ENCODE measurements at places on chromosomes 16 and 17.

DNA sequence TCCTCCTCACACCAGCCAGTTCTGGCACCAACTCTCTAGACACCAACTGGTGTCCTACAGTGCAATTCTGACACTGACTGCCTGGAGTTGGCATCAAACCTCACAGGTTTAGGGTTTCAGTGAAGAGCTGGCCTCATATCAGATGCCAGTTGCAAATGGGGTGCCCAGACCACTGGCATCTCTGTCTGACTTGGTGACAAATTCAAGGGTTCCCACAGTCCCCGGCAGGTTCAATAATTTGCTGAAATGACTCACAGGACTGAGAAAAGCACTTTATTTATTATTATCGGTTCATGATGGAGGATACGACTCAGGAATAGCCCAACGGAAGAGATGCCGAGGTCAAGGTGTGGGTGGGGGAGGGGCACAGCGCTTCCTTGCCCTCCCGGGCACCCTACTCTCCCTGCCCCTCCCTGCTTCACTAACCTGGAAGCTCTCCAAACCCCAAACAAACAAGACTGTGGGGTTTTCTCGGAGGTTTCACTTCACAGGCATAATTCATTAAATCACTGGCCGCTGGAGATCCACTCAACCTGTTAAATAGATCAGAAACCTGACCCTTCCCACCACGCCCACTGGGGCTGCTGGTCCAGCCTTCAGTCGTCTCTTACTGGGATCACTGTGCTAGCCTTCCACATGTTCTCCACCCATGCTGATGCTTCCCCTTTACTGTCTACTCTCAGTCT is 1.7 kb upstream of the NLRP1 start:
- no peak for ATAC-seq

DNA sequence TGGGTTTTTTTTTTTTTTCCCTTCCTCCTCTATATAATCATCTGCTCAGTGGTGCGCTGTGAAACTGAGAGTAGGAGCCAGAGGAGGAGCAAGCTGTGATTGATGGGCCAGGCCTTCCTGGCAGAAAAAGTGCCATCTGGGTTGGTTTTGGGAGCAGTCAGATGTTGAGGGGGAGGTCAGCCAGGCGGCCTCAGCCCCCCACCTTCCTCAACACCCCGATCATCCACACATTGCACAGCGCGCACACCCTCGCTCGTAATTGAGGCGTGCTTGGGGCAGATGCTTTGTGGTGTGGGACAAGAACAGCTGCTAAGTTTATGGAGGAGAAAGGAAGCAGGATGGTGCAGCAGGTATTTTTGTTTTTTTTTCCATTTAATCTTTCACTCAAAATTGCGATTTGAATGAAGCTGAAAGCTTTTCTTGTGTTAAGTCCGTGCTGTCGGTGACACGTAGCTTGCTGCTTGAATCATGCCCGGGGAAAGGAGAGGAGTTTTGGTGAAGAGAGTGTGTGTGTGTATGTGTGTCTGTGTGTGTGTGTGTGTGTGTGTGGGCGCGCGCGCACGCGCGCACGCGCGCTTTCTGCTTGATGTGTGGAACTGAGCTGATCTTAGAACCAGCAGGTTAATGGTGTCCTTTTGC is 177.4 kb downstream of the RBFOX1 start:
- ATAC-seq, result no peak

DNA sequence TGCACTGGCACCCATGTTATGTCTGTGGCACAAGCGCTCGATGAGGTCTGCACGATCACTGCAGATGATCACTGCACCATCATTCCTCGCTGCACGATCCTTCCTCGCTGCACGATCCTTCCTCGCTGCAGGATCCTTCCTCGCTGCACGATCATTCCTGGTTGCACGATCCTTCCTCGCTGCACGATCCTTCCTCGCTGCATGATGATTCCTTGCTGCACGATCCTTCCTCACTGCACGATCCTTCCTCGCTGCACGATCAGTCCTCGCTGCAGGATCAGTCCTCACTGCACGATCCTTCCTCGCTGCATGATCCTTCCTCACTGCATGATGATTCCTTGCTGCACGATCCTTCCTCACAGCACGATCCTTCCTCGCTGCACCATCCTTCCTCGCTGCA is 29.3 kb downstream of the METRNL start:
- no peak for ATAC-seq

DNA sequence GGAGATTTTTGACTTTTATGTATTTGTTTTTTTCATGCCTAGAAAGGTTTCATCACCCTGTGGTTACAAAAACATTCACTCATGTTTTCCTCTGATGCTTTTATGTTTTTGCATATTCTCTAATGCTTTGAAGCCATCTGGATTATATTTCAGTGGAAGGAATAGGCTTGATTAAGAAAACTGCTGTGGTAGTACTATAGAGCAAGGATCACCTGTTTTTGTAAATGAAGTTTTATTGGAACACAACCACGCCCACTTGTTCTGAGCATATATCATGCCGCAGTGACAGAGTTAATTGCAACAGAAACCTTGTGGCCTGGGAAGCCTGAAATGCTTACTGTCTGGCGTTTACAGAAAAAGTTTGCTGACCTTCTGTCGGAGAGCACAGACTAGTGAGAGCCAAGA is 11.5 kb downstream of the COX10 start:
- ATAC-seq, result no peak

DNA sequence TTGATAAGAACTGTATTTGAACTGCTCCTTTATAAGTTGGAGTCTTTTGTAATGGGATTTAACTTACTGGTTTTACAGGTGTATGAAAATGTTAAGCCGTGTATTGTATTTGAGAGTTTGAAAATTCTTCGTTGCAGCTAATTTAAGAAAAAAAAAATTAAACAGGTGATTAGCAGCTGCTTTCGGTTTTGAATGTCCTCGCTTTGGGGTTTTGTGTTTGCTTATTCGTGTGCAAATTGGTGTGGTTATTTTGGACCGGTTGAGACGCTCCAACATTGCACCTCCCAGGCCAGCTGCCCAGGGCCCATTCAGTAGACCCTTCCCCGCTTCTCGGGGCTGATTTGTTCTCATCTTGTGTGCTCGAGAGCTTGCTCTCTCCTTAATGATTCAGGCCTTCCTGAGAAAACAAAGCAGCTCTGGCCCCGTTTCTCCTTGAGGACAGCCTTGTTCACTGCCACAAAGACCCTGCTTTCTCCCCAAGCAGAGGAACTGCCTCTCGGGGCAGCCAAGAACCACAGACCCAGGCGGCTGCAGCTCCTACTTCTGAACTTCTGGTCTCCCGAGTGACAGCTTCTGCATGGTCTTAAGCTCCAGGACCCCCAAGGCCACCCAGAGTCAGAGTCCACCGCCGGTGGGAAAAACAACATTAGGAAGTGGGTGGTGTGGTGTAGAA is 100.5 kb downstream of the MSI2 start:
- peak; percentile 40 for ATAC-seq

- ATAC-seq, result no peak
These were observed 43.0 kb upstream of the ZNF629 start for GRCh38 chr16:30830072-30830417.

DNA sequence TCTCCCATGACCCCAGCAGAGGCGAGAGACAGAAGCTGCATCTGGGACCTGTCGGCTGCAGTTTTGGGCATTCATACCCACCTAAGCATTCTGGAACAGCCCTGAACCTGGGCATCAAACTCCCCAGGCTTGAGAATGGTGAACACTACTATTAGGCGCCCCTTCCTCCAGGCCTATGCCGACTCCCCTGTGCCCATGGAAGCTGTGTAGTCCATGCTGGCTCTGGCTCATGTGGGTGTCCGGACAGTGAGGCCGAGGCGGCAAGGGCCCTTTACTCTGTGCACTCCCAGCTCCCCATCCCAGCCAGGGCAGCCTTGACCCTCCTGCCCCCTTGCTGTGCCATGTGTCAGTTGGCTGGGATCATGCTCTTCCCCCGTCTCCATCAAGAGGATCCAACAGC is 89.0 kb upstream of the TOB1 start:
- no peak for ATAC-seq

DNA sequence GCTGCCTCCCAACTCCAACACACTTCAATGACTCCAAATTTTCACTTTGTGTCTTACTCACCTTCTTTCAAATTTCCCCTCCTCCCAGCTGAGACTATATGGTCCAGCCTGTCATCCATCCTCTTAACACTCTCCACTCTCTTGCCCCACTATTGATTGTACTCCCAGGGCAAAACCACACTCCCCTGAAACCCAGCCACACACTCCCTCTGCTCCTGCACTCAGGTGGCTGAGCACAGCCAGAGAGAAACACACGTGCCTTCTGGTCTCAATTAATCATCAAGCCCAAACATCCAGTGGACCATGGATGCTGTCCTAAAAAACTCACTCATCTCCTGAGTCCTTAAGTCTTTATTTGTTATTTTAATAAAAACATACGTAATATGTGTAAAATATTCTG is 1026.4 kb downstream of the KCNJ18 start:
- no peak for ATAC-seq

GRCh38 chr17:30234964-30235363 is 533 bp downstream of the SLC6A4 start:
- peak; percentile 76 for ATAC-seq

- ATAC-seq, result no peak
These were observed 15.6 kb downstream of the CTRL start for GRCh38 chr16:67915831-67916723.

DNA sequence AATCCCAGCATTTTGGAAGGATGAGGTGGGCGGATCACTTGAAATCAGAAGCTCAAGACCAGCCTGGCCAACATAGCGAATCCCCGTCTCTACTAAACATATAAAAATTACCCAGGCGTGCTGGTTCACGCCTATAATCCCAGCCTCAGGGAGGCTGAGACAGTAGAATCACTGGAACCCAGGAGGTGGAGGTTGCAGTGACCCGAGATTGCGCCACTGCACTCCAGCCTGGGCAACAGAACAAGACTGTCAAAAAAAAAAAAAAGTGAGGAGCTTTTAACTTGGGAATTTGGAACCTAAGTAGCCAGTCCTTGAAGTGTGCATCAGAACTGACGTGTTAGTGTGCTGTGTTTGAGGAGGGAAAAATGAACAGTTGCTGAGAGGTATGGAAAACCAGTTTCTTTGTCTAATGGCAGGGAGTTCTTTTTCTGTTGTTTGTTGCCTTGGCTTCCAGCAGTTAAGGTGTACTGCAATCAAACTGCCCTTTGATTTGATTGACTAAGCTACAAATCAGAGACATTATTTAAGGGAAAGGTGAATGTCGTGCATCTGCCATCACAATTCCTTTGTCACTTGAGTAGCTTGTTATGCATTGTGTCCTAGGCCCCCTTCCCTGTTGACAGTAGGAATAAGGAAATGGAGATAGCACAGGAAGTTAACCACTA is 8.6 kb upstream of the DUSP14 start:
- ATAC-seq, result no peak

DNA sequence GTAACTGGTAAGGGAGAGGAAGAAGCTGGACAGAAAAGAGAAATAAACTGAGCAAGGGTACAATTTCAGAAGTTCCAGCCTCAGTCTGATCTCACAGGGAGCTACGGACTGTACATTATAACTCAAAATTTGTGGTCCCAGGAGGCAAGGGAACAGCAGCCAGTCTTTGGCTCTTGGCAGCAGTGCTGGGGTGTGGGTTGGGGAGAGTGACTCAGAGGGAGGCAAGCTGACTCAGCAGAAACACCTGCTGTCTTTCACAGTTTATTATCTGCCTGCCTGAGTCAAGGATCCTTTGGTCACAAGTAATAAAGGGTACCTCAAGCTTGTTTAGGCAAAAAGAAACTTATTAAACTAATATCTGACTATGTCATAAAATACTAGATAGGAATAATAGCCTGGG is 73.5 kb upstream of the KIF2B start:
- no peak for ATAC-seq

DNA sequence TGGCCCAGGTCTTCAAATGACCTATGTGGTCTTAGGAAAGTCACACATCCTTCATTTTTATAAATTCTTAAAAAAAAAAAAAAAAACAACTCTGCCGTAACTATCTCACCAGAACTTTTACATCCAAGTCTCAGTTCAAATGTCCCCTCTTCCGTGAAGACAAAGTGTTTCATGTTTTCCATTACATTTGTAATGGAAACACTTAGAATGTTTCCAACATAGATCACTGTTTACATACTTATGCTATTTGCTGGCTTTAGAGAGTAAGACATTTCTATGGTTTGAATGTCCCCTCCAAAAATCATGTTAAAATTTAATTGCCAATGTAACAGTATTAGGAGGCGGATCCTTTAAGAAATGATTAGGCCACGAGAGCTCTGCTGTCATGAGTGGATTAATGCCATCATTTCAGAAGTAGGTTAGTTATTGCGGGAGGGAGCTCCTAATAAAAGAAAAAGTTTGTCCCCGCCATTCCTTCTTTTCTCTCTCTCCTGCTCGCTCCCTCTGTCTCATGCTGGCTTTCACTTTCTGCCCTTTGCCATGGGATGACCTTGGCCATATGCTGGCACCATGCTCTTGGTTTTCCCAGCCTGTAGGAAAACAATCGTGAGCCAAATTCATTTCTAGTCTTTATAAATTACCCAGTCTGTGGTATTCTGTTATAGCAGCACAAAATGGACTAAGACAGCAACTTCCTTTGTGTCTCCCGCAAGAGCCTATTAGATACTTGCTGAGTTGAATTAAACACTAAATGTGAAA is 887.8 kb upstream of the SOX9 start:
- ATAC-seq, result no peak

Measured in stimulated activated memory B cell treated with anti-CD40 and anti-IgM and Interleukin-4, amounts not matched to agents 10 μg/mL and 1 μg/mL and 100 μg/mL, for 72 hours (primary cell).